ENCODE measurements at places on chromosomes 1 and 21.

DNA sequence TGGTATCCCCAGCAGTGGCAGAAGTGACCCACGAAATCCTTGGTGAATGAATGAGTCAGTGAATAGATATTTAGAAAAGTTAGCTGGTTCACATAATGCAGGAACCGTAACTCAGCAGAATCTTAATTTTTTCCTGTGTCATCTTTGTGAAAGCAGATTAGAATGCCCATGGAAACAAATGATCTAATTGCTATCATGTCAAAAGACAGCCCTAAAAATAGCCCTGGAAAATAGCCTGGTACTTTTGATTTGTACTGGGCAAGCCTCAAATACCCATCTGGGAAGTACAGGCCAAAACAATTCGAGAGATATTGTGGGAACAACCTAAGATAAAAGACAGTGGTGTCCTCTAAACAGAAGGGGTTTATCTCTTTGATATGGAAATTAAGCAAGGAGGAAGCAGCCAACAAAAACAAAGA, 21.1 kb downstream of the FYB2 start:
- DNase-seq: no peak

DNA sequence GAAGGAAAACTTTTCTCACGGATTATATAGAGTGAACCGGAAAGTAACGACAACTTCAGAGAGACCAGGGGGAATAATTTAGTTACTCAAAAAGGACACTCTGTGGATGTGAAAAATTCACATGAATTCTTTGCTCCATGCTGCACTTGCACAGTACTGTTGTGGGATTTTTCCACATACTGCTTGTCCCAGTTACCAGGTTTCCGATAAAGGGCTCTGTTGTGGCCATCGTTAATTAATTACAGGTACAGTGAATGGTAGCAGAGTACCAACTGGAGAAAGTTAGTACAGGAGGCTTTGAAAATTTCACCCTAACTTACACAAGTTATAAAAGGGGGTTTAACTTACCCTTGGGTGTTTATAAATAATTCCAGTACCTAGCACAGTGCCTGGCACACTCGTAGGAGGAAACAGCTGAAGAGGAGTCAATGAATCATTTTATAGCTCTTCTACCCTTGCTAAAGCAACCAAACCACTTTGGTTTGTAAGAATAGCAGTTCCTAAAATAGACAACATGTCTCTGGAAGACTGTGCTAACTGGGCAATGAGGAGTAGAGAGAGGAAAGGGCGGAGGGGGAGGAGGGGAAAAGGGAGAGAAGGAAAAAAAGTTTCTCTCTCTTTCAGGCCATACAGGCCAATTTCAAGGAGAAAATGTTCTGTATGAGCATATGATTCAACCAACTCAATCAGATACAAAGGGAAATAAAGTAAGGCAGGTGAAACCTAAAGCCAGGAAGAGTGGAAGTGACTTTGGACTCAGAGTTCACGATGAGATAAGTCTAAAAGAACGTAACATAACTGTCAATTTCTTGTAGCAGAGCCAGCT, 98.3 kb upstream of the MAGI3 start:
- no peak for DNase-seq

GRCh38 chr1:150603711-150604110, 24.3 kb upstream of the MCL1 start:
- no peak for DNase-seq

GRCh38 chr1:68347415-68347814, 102.3 kb downstream of the RPE65 start:
- no peak for DNase-seq

DNA sequence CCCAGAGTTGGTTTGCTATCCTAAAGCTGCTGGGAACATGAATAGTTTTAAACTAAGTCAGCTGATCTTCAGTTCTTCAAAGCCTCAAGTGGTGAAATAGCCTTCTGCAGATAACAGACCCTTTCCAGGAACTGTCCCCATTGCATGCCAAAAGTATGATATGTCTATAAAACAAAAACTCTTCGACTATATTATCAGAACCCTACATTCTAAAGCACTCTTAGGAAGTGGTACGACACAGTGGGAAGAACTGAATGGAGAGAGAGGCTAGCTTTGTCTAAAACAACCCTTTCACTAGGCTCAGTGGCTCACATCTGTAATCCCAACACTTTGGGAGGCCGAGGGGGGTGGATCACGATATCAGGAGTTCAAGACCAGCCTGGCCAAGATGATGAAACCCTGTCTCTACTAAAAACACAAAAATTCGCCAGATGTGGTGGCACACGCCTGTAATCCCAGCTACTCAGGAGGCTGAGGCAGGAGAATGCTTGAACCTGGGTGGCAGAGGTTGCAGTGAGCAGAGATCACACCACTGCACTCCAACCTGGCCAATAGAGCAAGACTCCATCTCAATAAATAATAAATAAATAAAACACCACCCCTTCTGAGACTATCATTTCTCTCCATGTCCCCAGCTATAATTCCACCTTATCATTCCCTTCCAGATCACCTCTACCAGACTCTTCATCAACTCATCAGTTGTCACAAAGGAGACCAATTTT, 2.2 kb upstream of the FRRS1 start:
- DNase-seq: no peak

DNA sequence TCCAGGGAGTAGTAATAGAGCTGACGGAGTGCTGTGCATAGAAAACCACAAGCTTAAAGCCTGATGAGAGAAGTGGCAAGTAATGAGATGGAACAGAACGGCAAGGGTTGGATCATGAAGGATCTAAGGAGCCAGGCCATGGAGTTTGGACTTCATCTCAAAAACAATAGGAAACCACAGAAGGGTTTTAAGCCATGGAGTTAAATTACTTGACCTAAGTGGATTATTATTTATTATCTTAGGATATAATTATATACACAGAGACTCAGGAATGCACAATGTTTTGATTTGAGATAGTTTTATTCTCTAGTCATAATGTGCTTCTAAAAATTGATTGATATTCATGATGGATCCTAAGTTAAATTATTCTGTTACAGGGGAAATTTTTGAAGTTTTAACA, 242.4 kb downstream of the PLPP3 start:
- DNase-seq: no peak

DNA sequence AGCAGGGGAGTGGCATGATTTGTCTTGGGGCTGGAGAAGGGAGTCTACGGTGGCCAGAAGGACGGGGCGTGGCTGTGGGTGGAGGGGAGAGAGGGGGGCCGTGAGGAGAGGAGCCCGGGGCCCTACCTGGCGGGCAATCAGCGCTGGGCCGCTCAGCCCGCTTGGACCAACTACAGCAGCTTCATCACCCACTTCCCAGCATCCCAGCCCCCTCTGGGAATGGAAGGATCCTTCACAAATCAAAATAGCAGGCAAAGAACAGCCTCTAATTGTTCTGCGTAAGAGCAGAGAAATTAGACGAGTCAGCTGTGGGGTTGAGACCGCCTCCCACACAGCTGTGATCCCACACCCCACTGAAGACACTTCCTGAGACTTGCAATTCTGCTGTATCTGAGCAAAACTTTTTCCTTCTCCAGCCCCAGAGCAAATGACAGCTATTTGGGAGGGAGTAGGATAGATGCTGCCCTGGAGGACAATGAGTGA, 43.5 kb downstream of the OPRD1 start:
- DNase-seq: no peak

DNA sequence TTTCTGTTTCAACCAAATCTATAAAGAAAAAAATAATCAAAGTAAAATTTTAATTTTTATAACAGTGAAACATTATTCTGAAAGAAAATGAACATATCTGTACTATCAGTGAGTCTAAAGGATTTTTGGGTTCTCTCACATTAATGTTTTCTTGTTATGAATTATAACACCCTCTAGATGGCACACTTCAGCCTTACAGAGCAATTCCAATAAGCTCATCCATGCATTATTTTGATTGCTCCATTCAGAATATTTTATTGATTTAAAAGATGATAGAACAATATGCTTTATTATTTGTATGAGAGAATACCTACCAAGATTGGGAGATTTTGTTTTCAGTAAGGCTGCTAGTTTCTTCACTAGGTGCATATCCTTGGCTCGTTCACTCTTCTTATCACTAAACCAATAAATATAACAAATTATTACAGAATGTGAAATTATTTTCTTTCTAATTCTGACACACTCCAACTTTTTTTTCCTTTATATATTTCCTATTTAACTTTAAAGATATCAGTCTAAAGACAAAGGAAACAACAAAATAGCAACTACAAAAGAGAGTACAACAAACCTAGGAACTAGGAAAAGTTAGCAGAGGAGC, 82.4 kb downstream of the RAB3GAP2 start:
- DNase-seq: no peak

GRCh38 chr1:39695016-39695415, 3.8 kb upstream of the HPCAL4 start:
- DNase-seq: no peak

All from activated CD4-positive, alpha-beta T cell treated with anti-CD3 and anti-CD28 coated beads, Interleukin-2, amount 50 U/mL, for 48 hours (primary cell).